ENCODE measurements at places on chromosomes 2 and 18. TPM values are rescaled to one million over a fixed set of nuclear protein-coding genes. Genes with fewer than 3 reads are reported as not detected.

DNA sequence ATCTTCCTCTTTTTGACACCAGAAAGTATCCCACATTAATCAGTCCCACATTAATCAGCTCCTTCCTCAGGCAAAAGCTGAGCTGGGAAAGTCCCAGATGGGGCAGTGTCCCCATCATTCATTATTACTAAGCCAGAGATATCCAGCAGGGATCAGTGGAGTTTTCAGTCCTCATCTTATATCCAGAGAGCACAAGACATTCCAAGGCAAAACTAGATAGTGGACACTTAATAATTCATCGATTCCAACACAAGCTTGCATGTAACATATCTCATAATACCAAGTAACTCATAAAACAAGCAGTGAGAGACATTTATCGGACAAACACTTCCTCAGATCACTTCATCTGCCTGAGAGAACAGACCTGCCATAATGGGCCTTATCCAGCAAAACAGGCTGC is 53.1 kb downstream of the MCFD2 start:
- DNase-seq: no peak

GRCh38 chr2:202824901-202825300 is 46.7 kb downstream of the ICA1L start:
- DNase-seq: no peak

Gene CHRNA1
- total RNA-seq: not detected

Gene GULP1
- total RNA-seq: not detected

- no peak for DNase-seq
These were observed 72.7 kb downstream of the NXPH2 start for GRCh38 chr2:138707392-138708074.

DNA sequence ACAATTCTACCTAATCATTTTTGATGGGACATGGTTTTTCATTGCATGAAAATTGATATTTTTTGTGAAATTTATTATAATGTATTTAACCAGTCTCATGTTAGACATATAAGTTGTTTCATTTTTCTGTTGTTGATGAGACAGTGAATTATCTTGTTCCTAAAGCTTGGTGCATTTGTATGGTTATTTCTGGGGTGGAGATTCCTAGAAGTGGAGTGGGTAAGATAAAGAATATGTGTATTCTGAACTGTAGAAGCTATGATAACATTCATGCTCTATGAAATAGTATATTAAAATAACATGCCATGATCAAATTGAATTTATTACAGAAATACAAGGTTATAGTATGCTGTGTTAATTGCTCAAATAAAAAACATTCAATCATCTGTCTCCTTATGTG is 69.2 kb downstream of the BOLA3 start:
- DNase-seq: no peak

DNA sequence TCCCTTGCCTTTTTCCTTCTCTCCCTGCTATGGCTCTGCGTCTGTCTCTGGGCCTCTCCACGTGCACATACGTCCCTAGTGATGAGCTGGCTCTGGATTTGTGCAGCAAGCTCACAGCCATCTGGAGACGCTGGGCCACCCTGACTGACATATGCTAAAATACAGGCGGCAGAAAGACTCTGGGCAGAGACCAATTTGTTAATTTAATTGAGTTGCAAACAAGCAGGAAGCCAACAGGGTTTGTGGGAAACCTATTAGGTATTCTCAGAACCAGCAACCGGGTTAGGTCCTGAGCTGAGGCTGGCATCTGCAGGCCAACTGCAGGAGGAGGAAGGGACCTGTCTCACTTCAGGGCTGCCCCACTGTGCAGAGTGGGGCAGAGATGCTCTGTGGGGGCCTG is 53.5 kb upstream of the SMAD2 start:
- DNase-seq: no peak

DNA sequence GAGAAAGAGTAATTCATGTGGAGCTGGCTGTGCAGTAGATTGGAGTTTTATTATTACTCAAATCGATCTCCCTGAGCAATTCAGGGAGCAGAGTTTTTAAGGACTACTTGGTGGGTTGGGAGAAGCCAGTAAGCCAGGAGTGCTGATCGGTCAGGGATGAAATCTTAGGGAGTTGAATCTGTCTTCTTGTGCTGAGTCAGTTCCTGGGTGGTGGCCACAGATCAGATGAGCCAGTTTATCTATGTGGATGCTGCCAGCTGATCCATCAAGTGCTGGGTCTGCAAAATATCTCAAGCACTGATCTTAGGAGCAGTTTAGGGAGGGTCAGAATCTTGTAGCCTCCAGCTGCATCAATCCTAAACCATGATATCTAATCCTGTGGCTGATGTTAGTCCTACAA is 17.0 kb upstream of the UGT1A8 start:
- no peak for DNase-seq

DNA sequence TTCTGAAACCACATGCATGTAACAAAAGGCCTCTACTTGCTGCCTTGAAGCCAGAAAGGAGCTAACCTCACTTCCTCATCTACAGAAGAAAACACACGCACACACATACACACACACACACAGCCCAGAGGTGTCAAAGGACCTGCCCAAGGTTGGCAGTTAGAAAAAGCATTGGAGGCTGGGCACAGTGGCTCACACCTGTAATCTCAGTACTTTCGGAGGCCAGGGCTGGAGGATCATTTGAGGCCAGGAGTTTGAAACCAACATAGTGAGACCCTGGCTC is 125.9 kb upstream of the RNF152 start:
- DNase-seq: no peak

Gene UGT1A7
- total RNA-seq: not detected

GRCh38 chr2:239229545-239230279 is 171.1 kb downstream of the HDAC4 start:
- no peak for DNase-seq

DNA sequence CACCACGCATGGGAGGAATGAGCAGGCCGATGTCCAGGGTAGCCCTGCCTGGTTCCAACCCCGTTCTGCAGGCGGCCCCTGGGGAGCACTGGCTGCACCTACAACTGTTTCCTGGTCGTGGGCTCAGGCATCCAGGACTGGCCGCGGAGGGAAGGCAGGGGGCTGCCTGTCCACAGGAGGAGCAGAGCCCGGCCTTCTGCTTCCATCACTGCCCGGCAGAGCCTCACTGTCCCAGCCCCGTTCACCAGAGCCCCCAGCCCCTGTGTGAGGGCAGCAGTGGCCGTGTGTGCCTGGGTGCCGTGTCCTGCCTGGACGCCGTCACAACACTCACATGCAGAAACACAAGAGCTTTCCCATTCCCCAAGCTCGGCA is 56.2 kb downstream of the KCNG2 start:
- no peak for DNase-seq

Gene RAPH1
- total RNA-seq: 9.0 TPM

DNA sequence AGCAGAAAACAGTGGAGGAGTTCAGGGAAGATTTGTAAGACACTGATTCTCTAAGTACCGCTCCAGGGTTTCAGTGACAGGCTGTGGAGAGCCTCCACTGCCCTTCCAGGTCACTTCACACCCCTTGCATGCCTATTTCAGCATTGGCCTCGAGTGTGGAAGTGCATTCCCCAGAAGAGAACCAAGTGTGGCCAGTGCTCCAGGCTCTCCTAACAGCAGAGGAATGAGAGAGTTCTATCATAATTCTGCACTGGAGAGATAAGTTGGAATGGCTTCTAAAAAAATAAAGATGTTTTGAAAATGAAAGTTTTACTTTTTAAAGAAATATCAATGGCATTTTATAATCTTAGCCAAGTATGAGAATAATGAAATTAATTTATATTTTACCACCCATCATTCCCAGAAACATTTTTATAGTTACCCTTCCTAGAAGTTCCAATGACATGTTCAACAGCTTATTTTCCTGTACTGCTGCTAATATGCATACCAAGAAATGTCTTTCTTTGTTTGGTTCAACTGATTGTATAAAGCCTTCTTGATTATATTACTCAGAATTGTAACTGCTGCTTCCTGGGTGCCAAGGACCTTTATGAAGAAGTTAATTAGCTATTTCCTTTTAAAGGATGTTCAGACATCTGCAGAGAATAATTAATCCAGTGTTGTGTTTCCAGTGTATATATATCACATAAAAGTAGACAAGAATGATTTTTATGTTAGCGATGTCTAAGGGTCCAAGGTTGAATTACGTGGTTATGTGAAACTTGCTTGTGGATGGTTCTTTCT is 61.0 kb upstream of the SERPINE2 start:
- no peak for DNase-seq

DNA sequence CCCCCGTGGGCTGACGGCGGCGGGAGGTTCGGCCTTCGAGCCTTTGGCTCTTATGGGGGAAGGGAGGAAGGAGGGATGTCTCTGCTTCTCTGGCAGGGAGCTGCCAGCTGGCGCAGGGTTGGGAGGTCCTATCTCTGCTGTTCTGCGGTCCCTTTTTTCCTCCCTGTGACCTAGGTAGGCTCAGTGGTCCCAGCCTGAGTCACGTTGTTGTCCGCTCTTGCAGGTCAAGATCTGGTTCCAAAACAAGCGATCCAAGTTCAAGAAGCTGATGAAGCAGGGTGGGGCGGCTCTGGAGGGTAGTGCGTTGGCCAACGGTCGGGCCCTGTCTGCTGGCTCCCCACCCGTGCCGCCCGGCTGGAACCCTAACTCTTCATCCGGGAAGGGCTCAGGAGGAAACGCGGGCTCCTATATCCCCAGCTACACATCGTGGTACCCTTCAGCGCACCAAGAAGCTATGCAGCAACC is 2.5 kb downstream of the DLX1 start:
- no peak for DNase-seq

DNA sequence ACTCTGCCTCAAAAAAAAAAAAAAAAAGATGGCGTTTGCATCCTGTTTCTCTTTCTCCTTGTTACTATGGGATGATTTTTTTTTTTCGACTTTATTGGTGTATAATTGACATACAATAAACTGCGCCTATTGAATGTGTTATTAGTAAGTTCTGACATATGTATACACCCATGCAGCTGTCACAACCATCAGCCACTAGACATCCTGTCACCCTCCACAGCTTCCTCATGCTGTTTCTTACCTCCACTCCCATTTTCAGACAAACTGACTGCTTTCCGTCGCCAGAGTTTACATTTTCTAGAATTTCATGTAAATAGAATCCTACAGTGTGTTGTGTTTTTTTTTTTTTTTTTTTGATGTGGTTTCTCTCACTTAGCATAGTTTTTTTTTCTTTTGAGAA is 27.9 kb downstream of the RRM2 start:
- no peak for DNase-seq

Gene FSIP2
- total RNA-seq: 0.35 TPM

GRCh38 chr2:16162491-16163040 is 222.2 kb downstream of the MYCN start:
- no peak for DNase-seq

Gene CFAP221
- not detected for total RNA-seq

DNA sequence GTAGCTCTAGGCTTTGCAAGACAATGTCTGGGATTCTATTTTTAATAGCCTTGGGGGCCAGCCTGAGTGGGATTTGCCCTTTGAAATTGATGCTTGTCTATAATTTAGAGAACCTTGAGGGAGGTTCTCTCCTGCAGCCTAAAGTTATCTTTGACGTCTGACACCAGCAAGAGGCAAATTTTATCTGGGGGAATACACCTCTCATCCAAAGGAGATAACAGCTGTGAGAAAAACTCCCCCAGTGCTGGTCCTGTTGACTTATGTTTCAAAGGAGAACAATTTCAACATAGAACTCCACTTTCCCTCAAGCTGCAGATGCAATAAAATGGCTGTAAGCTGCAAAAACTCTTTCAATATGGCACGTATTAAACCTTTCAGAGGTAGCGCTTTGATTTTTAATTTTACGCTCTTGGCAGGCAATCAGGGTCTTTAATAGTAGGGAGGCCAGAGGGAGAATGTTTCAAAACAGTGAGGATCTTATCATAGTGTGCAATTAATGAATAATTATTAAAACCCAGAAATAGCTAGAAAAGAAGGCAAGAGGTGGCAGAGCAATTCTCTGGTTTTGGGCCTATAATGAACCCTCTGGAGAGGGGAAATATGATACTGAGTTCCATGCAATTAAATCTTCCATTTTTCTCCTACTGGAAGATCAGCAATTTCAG is 62.4 kb downstream of the LYPD1 start:
- no peak for DNase-seq

DNA sequence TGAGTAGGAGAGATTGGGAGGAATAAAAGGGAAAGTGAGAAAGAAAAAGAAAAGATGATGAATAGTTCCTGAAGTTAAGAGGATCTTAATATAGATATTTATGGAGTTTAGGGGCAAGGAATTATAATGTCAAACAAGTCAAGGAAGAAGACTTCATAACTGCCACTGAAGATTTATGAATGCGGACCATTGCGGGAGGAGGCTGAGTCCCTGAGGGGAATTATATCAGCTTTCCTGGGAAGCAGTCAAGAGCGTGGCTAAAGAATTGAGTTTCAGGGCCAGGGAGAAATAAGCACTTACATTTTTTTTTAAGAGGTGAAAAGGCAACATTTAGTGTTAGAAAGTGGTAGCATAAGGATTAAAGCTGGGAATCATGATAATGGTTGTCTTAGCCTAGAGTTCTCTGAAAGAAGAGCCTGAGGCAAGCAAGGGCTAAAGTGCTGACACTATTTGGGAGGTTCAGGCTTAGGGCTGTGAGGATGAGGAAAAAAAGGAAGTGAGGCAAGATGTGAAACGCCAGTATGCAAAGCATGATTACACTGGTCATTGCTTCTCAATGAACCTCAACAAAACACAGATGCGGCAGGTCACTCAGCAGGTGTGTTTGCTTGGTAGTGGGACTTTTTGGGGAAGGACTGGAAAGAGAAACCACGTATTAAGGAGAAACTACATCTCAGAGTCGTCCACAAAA is 217.1 kb downstream of the SLC4A3 start:
- no peak for DNase-seq

GRCh38 chr2:60336442-60337141 is 216.9 kb downstream of the BCL11A start:
- no peak for DNase-seq

Gene EPB41L3
- total RNA-seq: 5.4 TPM

Gene E2F6
- 7.2 TPM for total RNA-seq

DNA sequence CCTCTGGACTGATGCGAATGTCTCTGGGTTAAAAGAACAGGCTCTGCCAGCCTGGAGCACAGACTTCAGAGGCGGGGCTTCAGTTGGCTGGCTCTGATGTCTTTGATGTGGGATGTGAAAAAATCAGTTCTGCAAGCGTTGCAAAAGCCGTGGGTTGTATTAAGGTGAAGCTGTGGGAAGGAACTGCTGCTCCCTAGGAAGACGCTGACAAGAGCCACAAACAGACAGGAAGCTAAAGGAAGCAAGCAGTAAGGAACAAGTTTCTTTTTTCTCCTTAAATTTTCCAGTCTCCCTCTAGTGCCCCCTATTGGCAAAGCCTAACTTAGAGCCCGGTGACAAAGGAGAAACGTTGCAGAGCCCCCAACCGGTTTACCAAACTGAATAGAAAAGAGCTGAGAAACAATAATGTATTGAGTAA is 239.0 kb downstream of the CCDC178 start:
- no peak for DNase-seq

Gene NPC1
- 39.7 TPM for total RNA-seq

All from activated naive CD4-positive, alpha-beta T cell treated with anti-CD3 and anti-CD28 coated beads, Interleukin-2, amount 50 U/mL, for 72 hours (primary cell).